Hepatic stellate cell (primary cell): ENCODE measurements at places on chromosomes 7 and 10.

DNA sequence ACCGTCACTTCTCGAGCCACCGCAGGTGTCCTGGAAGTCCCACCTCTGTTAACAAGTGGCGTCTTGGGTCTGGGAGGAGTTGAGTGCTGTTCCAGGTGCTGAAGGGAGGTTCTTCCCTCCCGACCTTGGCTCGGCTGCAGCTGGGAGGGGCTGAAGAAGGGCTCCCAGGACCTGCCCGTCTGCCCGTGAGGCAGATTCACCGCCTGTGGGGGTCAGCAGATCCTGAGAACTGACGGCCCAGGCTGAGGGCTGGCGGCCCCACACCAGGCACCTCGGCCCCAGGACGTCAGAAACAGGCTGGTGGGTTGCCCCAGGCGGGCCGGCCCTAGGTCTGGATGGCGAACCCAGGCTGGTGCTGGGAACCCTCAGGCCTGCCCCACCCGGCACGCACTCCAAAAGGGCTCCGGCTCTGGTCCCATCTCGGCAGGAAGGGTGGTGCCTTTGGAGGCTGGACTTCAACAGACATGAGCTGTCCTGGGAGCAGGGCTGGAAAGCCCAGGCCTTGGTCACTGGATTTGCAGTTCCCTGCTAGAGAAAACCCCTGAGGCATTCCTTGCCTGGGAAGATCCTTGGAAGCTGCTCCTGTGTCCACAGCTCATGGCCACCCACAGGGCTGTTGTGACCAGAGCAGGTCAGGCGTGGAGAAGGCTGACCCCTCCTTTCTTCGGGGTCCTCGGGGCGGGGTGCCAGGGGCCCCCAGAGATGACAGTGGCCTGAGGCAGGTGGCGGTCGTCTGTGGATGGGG lies 42.6 kb upstream of the CFAP46 start:
- no peak for DNase-seq

DNA sequence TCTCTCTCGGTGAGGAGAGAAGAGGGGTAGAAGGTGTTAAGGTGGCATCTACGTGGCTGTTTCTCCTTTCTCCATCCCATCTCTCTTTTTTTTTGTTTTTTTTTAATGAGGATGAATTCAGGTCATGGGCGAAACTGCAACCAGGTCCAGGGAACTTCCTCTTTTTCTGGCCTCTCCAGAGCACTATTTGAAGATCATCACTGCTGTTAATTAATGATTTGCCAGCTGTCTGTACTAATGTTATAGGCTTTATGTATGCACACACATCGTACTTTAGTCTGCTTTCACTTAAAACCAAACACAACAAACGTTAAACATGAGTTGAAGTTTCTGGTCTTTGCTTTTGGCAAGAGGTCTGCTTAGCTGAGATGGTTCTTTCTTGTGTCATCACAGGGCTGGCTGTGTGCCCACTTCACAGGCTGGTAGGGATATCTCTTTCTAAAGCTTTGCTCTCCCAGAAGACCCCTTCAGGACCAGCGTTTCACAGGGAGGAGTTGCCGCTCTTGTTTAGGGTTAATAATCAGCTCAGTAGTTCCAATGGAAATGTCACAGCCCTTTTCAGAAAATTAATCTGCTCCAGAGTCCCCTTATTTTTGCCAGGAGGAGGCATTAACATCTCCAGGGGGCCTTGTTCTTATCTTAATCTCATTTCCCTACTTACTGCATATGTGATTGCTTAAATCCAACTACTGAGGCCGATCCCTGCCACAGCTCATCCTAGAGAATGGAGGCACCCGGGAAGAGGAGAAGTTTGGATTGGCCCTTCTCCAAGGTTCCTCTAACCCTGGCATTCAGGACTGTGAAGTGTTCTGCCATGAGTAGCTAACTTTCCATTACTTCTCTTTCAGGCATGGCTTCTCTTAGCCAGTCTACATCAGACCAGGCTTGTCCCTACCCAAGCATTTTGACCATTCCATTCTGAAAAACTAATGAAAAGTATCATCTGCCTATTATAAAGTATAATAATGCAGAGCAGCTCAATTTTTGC lies 273.9 kb upstream of the NFE2L3 start:
- no peak for DNase-seq

DNA sequence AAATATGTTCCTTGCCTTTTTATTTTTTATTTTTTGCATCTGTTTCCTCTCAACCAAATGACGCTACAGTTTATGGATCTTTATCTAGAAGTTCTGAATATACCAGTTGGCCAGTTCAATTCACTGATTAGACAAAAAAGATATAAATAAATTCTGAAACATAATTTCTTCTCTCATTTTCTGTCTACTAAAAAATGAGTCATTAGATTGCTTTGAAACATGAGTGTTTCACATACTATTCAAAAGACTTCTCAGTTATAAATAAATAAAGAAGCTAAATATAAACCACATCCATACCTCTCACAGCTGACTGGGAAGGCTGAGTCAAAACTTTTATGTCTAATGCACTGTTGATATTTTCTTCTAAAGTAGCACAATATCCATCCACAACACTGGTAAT lies 97.6 kb upstream of the GPR22 start:
- DNase-seq = peak; percentile 44

GRCh38 chr7:107007007-107007891 lies 37.3 kb upstream of the PRKAR2B start:
- DNase-seq = no peak

DNA sequence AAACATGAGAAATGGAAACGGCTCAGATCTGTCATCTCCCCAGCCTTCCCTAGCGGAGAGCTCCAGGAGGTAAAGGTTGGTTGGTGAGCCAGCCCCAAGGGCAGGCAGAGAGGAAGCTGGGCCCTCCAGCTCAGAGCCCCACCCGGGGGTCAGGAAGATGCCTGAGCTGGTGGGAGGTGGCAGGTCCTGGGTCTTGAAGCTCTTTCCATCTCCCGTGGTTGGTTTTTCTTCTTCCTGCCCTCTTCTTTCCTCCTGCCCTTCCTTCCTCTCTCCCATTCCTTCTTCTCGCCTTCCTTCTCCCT lies 384.2 kb upstream of the FOXK1 start:
- no peak for DNase-seq

DNA sequence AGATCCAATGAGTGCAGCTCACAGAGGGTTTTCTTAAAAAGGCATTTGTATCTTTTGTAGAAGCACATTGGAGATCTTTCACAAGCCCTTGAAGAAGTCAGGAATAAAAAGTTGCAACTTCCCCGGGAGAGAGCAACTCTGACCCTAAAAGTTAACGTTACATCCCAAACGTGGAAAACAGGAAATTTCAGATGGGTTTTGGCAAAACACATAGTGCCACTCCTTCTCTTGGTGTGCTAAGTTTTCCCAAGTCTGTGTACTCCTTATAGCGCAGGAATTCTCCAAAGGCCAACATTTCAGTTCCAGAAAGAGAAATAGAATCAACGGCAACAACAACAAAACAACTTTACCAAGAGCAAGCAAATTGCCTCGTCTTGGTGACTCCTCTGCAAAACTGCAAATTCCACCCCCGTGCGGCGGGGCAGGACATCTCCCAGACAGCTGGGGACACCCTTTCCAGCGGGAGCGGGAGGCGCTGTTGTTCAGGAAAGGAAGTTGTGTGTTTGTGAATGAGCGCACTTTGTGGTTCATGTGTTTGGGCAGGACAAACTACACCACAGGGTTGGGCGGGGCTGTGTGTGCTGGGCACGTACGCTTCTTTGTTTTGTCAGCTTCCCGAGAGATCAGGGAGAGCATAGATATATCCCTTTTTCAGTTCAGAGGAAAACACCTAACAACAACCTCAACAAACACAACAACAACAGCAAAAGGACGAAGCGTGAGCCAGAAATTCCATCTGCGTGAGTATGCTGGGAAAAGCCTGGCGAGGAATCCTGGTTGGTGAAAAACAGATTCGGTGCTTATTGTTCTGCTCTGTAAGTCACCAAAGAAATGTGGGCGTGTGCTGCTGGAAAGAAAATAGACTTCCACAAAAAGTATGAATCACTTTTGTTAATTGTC lies 294.7 kb upstream of the PITRM1 start:
- DNase-seq = peak; percentile 59

- DNase-seq = no peak
Observed at GRCh38 chr10:6198171-6198570, 4.6 kb upstream of the PFKFB3 start.

GRCh38 chr10:68618234-68618633 lies 58.1 kb downstream of the TET1 start:
- DNase-seq = no peak

- DNase-seq = no peak
Observed at GRCh38 chr7:156975620-156976019, 26.1 kb downstream of the NOM1 start.

- no peak for DNase-seq
Observed at GRCh38 chr7:124489925-124490324, 275.7 kb downstream of the GPR37 start.

DNA sequence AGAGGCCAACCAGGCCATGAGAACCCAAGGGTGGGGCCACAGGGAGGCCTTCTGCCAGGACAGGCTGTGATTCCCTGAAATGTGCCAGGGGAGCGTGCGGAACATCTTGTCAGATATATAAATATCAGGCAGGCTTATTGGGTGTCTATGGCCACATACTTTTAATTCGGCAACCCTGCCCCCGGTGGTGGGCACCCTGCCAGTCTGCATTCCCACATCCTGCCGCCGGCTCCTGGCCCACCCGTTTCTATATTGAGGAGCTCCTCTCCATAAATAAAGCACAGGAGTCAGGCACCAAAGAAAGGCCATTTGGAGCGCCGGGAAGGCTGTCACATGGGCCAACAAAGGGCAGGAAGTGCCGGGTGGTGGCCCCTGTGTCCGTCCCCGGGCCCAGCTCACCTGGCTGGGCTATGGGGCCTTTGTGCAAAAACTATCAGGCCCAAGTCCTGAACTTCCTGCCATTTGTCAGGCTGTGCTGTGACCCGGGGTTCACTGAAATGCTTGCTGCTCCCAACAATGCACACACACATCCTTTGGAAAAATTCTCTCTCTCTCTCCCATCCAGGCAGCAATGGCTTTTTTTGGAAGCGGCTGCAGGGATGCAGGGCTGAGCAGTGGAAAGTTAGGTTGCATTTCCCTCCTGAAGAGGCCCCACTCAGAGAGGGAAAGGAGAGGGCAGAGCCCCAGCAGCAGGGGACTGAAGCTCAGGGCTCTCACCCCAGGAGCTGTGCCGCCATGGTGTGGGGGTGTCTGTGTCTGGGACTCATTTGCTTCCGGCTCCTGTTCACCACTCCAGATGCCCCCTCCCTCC lies 25.0 kb upstream of the PODXL start:
- DNase-seq = no peak

GRCh38 chr7:106901828-106902441 lies 36.9 kb downstream of the PIK3CG start:
- DNase-seq = no peak

- DNase-seq = no peak
Observed at GRCh38 chr10:133030126-133030525, 57.6 kb upstream of the ADGRA1 start.

DNA sequence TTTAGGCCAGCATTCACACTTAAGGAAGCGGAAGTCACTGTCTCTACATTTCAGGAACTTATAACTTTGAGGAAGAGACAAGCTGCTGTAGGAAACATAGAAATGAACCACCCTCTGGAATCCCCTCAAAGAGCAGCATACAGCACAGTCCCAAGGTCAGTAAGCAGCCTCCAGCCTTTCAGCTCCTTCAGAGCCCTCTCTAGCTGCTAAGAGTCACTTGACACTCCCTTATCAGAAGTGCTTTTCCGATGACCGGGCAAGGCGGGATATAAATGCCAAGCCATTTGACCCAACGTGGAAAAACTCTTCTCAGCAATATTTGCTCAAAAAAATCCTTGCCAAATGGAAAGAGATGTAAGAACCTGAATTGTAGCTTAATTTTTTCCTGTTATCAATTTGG lies 1284.3 kb downstream of the XPNPEP1 start:
- no peak for DNase-seq

- no peak for DNase-seq
Observed at GRCh38 chr7:144622745-144623144, 213.1 kb downstream of the TPK1 start.

GRCh38 chr7:50754241-50754640 lies 28.5 kb downstream of the GRB10 start:
- DNase-seq = no peak

DNA sequence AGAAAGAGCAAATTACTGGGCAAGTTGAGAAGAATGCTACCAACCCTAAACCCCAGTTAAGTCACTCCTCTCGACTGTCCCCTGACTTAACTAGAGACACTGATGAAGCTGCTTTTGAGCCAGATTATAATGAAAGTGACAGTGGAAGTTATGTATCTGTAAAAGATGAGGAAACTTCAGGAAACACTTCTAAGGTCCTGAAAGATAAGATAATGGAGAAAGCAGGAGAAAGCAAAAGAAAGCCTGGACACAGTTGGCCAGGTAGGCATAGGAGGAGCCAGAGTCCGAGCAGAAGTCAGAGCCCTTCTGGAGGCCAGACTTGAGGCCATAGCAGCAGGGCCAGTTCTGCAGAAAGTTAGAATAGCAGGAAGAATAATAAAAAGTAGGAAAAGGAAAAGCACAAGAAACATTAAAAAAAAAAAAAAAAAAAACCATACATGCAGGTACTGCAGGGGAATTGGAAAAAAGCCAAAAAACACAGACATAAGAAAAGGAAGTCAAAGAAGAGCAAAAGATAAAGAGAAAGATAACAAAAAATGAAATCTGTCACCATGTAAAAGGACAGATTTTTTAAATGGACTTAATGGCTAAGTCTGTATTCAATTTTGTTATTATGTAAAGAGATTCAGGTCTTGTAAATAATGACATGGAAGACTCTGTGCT lies 101.0 kb upstream of the KCNMA1 start:
- no peak for DNase-seq

DNA sequence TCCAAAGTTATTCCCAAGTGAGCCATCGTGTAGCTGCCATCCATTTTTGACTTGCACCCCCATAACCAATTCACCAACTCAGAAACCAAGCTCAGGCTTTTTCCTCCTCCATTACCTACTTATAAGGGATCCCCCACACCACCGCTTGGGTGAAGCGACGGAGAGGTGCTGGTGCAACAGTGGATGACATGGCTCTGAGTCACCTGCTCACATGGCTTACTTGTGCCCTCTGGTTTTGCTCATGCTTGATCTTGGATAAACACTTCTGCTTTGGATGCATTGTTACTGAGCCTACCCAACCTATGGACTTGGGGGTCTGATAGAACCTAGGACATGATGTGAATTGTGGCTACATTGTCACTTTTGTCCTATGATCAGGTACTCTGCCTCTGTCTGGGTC lies 12.0 kb upstream of the AKR1B1 start:
- DNase-seq = no peak

- no peak for DNase-seq
Observed at GRCh38 chr7:52794621-52795020, 240.8 kb upstream of the POM121L12 start.

DNA sequence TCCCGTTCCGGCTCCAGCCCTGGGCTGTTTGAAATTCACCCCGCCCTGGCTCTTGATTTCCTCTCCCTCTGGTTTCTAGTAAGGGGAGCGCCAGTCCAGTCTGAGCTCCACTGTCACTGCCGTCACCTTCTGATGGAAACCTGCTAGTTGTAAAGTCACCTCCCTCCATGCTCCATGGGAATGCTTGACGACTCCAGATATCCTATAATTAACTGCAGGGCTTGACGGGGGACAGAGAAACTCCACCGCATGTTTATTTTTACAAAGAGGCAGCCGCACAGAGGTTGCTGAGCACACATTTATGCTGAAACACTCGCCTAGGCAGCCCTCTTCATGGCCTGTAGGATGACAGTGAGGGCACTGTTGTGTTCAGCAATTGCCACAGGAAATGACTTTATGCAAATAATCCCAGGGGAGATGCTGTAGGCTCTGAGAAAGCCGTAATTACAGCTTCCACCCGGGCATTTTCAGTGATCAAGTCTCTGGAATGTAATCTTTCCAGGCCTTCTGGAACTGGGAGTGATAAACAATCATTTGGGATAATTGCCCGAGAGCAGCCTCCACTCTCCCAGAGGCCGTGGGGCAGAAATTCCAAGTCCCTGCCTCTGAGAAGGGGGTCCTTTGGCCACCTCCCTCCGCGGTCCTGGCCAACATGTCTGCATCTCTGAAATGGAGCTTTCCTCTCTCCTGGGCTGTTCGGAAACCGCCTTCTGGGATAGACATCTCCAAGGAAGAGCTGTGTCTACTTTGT lies 300.5 kb downstream of the KLF6 start:
- peak; percentile 70 for DNase-seq
